HTR-8/SVneo (cell line): ENCODE measurements at places on chromosomes 3 and 15.

DNA sequence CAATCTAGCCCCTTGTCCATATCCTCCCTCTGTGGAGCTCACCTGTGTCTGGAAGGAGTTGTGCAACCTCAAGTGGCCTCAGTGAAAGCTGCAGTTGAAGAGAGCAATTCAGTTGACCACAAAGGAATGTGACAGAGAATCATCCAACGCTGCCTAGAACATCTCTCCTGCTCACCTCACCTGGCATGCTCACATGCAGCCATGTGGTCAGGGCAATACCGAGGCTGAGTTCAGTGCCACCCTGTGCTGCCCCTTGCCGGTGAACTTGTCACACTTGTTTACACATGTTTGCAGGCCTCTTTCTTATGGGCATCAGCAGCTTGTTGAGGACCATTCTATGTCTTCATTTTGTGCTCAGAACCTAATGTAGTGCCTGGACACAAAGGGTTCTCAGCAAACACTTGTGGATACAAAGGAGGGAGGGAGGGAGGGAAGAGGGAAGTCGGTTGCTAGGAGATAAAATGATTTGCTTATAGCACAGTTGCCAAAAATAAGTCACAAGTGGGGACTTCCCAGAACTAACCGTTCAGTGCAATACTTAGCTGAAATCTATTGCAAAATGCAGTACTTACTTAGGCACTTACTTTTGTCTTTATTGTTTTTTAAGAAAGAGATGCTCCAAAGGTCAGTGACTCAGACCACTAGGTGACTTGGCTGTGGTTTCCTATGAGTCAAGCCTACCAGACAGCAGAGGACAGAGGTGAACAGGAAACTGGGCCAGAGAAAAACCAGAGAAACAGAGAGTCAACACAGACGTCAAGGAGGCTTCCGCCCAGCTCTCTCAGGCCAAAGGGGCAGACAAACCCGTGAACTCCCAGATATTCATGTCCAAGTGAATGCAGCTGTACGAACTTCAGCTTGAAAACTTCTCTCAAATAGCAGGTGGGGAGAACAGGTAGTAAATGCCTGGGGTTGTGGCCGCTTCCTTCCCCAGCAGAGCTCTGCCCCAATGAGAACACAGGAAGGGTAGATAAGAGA lies 227.8 kb upstream of the CTNNB1 start:
- DNase-seq = peak; percentile 57

DNA sequence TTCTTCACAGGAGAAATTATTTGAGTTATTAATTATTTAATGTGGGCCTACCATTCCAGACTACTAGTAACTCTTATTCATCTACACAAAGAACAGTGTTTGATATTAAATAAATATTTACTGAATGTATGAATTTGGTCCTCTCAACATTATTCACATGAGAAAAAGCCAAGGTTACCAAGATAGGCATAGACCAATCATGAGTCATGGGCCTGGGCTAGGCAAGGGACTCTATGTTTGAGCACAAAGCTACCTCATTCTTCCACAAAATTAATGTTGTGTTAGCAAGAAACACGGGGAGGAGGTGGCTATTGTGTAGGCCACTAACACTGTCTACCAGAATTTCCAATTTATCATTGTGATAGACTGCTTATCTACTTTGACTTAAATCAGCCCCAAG lies 115.7 kb downstream of the SERPINI1 start:
- DNase-seq = no peak

GRCh38 chr3:43161684-43162229 lies 55.9 kb upstream of the POMGNT2 start:
- DNase-seq = no peak

- DNase-seq = no peak
These were observed 30.0 kb downstream of the PAQR5 start for GRCh38 chr15:69328739-69329138.

GRCh38 chr3:11285471-11285870 lies 13.3 kb downstream of the ATG7 start:
- DNase-seq = no peak

- no peak for DNase-seq
These were observed 73.2 kb downstream of the AAGAB start for GRCh38 chr15:67181221-67181639.

GRCh38 chr3:125431912-125432790 lies 57.0 kb upstream of the ZNF148 start:
- DNase-seq = no peak

GRCh38 chr3:11791339-11792200 lies 55.1 kb downstream of the TAMM41 start:
- DNase-seq = no peak
